ENCODE measurements at places on chromosomes 12 and 14.

GRCh38 chr14:103033681-103034096 lies 23.7 kb downstream of the CDC42BPB start:
- DNase-seq = no peak

GRCh38 chr12:116882742-116883141 lies 1.5 kb upstream of the HRK start:
- no peak for DNase-seq

GRCh38 chr14:75042035-75042434 lies 9.2 kb downstream of the MLH3 start:
- DNase-seq = no peak

DNA sequence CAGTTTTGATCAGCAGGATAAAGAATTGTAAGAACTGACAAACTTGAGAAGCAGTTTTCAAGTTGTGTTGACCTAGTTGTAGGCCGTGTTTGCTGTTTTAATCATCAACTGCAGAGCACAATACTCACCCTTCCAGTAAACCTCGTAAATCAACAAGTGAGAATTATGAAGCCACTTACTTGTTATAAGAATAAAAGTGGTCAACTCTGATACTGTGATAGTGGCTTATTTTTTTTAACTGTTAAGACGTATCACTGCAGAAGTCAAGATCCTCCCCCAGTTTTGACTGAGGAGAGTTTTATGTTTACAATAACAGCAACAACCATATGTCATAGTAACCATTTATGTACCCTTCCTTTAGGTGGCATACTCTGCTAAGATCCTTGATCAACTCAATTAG lies 100.8 kb upstream of the DACT1 start:
- DNase-seq = no peak

- no peak for DNase-seq
These were observed 239 bp downstream of the ZFP36L1 start for GRCh38 chr14:68792678-68792978.

- no peak for DNase-seq
These were observed 104.3 kb downstream of the FIGNL2 start for GRCh38 chr12:51744235-51744634.

GRCh38 chr12:28610401-28611114 lies 420.3 kb downstream of the CCDC91 start:
- no peak for DNase-seq

GRCh38 chr12:106269150-106269771 lies 21.4 kb upstream of the CKAP4 start:
- DNase-seq = no peak

DNA sequence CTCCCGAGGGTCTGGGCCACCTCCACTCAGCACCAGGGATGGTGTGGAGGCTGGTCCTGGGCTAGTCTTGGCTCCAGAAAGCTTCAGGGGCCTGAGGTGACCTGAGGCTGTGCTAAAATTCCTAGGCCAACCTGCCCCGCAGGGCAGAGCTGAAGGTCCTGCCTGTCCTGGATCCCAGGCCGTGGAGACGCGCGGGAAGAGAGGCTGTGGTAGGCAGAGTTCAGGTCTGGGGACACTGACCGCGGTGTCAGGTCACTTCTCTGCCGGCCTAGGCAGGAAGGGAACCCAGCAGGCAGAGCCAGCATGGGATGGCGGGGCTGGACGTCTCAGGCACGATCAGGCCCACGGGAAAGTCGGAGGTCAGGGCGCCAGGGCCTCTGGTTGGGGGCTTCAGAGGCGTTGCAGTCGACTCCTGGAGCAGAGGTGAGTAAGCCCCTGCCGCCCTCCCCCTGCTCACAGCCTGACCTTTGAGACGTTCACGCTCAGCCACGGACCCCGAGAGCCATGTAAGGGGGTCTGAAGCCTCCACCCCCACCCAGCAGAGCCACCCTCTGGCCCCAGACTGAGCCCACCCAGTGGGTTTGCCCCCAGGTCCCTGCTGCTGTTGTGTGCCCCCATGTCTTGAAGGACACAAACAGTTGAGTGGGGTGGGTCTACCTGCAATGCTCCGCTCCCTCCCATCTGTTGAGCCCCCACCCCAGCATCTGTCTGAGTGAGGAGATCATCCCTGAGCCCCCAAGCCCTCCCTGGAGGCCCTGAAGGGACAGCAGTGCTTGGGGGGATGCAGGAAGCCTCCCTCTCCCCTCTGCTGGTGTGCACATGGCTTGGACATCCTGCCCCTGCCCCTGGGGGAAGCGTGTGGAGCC lies 142.7 kb downstream of the KIF26A start:
- no peak for DNase-seq

DNA sequence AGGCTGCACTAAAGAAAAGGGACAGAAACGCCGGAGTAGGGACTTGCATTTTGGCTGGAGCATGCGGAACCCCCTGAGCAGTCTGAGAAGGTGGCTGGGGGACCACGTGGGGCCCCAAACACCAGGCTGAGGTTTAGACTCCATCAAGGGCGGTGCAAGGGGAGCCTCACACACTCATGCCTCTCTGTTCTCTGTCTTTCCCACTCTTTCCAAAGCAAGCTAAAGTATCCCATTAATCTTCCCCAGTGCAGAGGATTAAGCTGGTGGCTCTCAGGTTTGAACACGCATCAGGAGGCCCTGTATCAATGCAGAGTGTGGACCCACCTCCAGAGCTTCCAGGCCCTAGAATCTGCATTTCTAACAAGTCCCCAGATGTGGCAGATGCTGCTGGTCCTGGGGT lies 13.5 kb downstream of the CCDC197 start:
- no peak for DNase-seq

- peak; percentile 15 for DNase-seq
These were observed 824 bp downstream of the TBK1 start for GRCh38 chr12:64452559-64453329.

DNA sequence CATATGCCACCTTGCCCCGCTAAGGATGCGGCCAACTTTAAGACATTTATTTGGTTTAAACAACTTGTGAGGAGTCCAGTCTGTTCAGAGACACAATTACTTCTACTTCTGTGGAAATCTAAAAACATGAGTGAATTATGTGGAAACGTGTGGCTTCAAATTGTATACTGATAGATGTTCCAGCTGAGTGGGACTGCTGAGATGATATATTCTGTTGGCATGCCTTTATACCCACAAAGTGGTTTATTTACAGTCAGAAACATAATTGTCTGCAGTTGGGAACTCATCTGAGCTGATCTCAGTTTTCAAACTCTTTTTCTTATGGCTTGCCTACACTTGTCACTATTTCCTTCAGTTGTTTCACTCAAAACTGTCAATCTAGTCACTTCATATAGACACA lies 67.8 kb downstream of the FLRT2 start:
- DNase-seq = no peak

DNA sequence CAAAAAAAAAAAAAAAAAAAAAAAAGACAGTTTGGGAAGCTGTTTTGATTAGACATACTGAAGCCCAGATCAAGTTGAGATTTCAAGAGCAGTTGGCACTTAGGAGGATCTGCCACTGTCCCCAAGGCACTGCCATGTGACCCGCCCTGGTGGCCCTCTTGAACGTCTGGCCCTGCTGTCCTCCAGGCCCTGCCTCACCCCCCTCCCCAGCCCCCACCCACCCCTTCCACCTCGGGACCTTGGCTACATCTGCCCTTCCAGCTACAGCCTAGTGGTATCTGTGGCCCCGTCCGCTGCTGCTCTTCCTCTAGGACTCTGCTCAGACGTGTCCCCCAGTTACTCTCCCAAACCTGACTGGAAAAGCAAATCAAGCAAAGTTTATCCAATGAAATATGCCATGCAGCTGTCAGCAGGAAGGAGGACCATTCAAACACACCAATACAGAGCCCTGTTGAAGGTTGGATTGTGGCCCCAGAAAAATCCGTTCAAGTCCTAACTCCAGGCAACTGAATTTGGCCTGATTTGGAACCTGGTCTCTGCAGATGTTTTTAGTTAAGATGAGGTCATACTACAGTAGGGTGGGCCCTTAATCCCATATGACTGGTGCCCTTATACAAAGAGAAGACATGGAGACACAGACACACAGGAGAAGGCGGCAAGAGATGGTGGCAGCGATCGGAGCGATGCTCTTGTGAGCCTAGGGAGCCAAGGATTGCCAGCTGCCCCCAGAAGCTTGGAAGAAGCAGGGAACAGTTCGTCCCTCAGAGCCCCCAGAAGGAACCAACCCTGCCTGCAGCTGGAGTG lies 17.7 kb downstream of the SLC25A29 start:
- no peak for DNase-seq

DNA sequence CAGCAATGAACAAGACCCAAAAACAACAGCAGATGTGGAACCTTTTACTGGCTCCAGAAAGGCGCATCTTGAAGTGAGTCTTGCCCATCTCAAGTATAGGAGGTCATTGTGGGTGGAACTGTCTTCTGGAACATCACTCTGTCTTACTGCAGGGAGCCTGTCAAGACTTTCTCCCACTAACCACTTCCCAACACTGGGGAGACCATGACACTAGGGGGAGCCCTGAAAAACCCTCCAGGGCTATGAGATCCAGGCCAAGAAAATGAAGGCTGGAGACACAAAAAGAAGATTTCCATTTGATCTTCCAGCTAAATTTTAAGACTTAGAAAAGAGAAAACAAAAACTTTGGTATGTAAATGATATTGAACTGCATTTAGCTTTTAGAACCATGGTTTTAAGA lies 13.5 kb upstream of the ATG14 start:
- DNase-seq = no peak

DNA sequence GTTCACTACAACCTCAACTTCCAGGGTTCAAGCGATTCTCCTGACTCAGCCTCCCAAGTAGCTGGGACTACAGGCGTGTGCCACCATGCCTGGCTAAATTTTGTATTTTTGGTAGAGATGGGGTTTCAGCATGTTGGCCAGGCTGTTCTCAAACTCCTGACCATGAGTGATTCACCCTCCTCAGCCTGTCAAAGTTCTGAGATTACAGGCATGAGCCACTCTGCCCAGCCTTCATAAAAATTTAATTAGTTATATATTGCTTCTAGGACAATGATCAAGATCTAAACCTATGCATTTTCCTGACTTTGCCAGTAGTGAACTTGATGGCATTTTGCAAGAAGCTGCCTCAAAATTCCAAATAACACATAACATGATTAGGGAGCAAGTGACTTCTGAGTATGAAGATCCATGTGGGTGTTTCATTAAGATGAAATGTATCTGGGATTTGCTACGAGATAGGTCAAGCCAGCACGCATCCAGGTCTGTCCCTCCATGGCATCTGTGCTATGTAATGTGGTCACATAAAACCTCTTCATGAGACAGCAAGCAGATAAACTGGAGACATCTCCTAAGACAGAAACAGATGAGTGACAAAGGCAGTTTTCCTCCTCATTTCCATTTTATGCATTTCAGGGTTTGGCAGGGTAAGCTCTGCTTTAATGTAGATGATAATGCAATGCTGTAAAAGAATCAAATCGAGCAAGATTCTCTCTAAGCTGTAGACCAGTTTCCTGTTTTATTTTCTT lies 319.4 kb upstream of the ATP2B1 start:
- DNase-seq = no peak

- DNase-seq = no peak
These were observed 14.2 kb downstream of the APPL2 start for GRCh38 chr12:105221583-105222283.

GRCh38 chr14:91292491-91292890 lies 48.0 kb upstream of the GPR68 start:
- DNase-seq = no peak

DNA sequence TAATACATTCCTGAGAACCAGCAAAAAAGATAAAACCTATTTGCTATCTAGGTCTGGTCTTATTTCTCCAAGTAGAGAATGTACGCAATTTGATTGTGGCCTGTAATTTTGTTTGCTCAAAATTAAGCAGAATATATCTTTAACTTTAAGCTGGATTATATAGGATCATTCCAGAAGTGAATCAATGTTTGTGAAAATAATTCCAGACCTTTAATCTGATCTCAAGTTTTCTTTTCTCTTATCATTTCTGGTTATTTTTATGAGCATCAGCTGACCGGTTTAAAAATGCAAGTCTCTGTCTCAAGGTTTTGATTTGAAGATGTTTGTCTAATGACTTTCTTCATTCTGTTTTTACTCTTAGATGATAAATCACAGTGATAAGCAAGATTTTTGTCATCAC lies 997.9 kb upstream of the FLRT2 start:
- no peak for DNase-seq

DNA sequence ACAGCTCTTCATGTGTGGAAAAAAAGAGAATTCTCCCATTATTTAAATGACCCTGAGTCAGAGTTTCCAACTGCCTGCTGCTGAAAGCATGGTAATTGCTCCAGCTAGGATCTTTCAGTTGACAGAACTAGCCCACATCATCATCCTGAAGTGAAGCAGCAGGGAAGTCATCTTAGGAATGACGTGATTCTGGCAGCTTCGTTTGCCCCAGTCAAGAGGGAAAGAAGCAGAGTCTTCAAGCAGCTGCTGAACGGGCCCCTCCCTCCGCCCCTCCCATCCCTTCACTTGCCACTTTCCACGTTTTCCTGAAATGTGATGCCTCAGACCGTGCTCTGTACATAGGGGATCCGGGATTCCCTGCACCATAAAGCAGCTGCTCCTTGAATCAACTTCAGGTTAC lies 455.0 kb upstream of the TMEM132C start:
- DNase-seq = no peak

- no peak for DNase-seq
These were observed 850.8 kb downstream of the TMTC2 start for GRCh38 chr12:83537428-83538053.

- DNase-seq = peak; percentile 33
These were observed 24.1 kb downstream of the NUP37 start for GRCh38 chr12:102095677-102096263.

DNA sequence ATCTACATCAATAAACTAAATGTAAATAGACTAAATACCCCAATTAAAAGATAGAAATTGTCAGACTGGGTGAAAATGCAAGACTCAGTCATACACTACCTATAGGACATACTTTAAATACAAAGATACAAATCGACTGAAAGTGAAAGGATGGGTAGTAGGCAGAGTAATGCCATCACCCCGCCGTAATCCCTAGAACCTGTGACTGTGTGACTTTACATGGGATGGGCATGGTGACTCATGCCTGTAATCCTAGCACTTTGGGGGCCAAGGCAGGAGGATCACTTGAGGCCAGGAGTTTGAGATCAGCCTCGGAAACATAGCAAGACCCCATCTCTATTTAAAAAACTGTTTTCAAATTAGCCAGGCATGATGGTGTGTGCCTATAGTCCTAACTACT lies 2.6 kb upstream of the EVL start:
- peak; percentile 74 for DNase-seq

GRCh38 chr14:57168138-57168679 lies 100.5 kb downstream of the EXOC5 start:
- no peak for DNase-seq

- DNase-seq = peak; percentile 77
These were observed 31.7 kb downstream of the PTHLH start for GRCh38 chr12:27940756-27941402.

All from activated CD4-positive, alpha-beta T cell treated with anti-CD3 and anti-CD28 coated beads, Interleukin-2, Interleukin-4, amounts not matched to agents 100 ng/mL and 50 ng/mL, durations not matched to agents 16 hours and 8 hours (primary cell).